NCI-H1105 (cell line): ENCODE measurements at places on chromosomes 7 and 10.

DNA sequence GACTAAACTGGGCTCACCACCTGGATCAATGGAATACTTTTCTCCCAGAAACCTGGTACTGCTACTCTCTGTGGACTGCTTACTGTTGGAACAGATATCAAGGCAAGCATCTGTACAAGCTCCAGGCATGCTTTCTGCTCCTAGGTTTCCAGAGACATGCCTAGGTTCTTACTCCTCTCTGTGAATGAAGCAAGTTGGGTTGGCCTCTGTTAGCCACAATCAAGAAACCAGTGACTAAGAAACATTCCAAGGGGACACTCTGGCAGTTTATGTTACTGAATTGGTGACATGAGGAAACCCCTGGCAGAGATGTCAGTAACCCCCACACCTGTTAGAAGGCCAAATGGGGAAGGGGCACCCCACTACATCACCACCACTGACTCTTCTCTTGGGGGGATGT lies 121.9 kb downstream of the GFRA1 start:
- no peak for DNase-seq

DNA sequence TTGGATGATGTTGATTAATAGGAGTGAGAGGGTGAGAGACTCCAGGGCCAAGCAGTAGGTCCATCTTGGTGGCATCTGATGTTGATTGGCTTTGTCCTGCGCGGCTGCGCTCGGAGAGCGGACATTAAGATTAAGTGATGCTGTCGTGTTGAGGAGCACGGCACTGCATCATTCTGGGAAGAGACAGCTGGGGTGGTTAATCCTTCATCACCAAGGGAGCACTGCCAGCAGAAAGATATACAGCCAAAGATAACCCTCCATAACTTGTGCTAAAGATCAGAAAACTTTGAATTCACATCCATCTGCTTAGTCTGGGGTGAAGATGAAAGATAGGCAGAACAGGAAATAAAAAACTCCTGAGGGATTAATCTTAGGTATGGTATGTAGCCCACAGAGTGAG lies 208.3 kb downstream of the LRMDA start:
- DNase-seq, result no peak

GRCh38 chr7:110592557-110592956 lies 498.4 kb upstream of the LRRN3 start:
- no peak for DNase-seq

DNA sequence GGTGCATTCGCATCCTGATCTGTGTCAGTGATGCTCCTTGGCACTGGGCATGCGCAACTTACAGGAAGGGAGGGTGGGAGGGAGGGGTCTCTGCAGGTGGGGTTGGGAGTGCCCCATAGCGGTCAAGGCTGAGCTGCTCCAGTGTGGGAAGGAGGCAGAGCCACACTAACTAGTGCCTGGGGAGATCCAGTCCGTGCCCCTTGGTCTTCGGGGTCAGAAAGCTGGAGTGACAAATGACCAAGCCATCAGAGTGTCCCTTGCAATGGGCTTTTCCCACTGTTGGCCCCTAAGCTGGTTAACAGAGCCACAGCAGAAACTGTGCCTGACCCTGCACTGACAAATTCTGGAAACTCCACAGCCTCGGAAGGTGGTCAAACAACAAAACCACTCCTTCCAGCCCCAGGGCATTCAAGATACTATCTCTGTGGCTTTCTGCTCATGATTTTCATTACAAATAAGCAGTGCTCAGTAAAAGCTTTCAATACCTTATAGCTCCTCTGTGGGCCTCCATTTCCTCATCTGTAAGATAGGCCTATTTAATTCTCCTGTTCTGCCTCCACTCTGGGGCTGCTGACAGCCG lies 138.1 kb upstream of the UNC5B start:
- no peak for DNase-seq

- no peak for DNase-seq
Measured at GRCh38 chr10:128180843-128181242, 54.6 kb upstream of the MKI67 start.

- DNase-seq, result no peak
Measured at GRCh38 chr7:39429421-39429820, 136.8 kb upstream of the YAE1 start.

DNA sequence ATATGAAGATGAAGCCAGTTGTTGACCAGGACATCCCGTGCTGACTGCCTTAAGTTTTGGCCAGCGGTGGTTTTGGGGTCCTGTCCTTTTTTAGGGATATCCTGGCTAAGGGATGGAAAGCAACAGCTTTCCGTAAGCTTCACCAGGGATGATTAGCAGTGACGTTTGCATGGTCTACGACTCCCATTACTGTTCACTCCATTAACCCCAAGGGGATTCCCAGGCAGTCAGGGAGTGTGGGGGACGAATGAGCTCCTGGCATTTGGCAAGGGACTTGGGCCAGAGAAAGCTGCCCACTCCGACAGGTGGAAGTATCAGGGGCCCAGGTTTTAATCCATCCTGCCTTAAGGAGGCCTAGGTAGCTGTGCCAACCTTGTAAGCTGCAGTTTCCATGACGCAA lies 66.8 kb downstream of the ITGB1 start:
- no peak for DNase-seq

- DNase-seq, result no peak
Measured at GRCh38 chr10:63921908-63922467, 400.8 kb downstream of the REEP3 start.

DNA sequence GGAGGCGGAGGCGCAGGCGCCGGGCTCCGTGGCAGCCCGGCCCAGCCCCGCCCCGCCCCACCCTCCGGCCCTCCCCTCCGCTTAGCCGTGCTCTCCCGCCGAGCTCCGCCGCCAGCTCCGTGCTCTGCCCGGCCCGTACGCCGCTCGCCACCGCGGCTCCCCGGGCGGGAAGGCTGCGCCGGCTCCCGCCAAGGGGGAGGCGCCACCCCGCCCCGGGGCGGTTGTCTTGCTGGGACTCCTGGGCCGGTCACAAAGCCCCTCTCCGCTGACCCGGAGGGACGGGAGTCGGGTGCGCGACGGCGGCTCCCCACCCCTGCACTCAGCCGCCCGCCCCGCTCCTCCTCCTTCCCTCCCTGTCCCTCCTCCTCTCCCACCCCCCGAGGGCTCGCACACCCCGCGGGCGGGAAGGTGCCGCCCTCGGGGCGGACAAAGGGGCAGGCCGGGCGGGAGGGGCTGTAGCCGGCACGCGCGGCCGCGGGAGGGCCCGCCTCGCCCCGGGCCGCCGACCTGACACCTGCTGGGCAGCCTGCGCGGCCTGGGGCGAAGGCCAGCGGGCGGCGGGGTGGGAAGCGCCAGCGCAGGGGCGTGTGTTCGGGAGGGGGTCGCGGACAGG lies 11.5 kb upstream of the SP8 start:
- peak; percentile 65 for DNase-seq

- DNase-seq, result no peak
Measured at GRCh38 chr10:22505911-22506685, 160.8 kb downstream of the SPAG6 start.

DNA sequence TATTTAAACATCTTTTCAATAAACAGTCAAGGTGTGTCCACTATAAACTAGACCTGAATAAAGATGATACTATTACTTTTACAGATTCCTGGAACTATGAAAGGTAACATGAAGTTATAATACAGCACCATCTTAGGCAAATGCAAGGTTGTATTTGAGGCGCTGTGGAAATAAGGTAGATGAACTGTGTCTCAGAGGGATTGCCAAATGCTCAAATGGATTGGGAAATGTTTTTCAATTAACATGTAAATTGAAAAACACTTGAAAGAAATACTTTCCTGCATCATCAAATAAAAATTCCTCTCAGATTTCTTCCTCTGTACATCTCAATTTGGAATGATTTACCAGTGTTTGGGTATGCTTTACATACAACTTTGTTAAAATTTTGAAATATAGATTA lies 139.4 kb downstream of the DKK1 start:
- DNase-seq, result no peak

DNA sequence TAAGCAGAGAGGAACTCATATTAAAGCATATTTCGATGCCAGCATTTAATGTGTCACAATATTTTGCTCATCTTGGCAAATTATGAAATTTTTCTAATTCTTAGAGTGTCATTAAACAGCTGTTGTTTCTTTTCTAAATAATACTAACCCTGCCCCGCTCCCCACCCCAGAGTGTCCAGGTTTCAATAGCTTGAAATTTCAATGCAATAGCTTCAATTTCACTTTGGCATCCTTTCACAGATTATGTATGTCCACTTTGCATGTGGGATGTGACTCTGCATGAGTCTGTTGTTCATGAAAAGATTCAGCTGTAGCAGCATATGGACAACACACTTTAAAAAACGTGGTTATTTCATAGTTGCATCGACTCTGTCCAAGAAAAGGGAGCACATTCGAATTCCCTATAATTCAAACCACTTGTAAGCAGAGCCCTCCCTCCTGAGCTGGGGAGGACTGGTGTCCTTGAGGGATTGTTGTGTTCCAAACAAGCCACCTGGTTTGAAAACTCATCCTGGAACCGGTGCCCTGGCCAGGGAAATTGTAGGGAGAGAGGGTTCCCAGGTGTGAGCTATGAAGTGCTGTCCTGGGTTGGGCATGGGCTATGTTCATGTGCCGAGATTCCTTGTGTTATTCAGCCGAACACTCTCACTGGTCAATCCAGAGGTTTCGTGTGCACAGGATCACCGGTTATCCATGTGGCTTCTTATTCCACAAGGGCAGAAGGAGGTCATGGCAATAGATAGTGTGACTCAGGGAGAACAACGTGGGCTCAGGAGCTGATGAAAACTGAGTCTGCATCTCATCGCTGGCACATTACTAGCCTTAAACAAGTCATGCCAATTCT lies 64.6 kb upstream of the CREB5 start:
- DNase-seq, result no peak

DNA sequence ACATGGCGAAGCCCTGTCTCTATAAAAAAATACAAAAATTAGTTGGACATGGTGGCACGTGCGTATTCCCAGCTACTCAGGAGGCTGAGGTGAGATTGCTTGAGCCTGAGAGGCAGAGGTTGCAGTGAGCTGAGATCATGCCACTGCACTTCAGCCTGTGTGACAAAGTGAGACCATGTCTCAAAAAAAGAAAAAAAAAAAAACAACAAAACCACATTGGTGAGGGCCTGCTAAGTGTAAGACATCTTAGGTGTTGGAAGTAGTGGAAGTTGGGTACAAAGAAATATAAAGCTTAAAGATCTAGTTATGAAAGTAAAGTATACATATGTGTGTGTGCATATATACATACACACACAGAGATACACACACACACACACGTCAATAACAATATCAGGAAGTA lies 228.0 kb downstream of the EXOC4 start:
- DNase-seq, result no peak

DNA sequence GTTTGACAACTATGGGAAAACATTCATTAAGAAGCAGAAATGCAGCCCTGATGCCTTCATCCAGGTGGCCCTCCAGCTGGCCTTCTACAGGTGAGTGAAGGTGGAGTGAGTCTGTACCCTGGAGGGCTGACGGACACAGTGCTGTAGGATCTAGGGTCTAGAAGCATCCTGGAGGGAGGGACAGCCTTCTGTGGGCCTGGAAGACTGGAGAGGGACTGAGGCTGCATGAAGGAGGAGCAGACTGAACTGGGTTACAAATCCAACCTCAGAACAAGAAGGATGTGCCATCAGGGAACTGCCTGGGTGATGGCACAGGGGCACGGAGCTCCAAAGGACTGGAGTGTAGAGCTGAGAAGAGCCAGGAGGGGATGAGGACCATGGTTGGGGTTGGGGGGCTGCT lies 27.5 kb upstream of the C10orf53 start:
- no peak for DNase-seq

- no peak for DNase-seq
Measured at GRCh38 chr10:33506838-33507661, 172.6 kb upstream of the NRP1 start.

DNA sequence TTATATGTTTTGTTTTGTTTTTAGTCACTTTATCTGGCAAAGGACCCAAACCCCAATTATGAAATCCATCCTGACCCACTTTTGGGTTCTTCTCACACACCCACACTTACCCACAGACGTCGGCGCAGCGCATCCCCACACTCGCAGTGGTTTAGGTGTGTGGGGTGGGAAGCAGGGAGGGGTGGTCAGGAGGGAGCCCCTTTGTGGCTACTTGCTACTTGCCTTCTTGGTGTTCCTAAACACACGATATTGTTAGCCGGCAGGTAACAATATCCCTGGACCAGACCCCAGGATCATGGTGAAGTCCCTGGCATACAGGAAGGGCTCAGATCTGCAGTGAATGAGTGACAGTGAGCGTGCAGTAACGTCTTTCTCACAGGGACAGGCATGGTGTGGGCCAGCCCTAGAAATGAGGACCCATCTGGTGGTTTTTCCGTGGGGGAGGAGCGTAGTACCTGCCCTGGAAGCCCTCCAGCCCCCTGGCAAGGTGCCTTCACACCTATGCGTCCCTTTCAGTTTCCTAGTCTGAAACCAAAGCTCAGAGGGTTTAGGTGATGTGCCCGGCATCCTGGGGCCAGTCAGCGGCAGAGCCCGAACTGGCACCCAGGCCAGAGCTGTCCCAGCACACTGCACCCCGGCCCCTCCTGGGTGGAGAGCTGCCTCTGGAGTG lies 4.4 kb downstream of the SPOCK2 start:
- no peak for DNase-seq

GRCh38 chr7:14842523-14842922 lies 60.0 kb downstream of the DGKB start:
- peak; percentile 28 for DNase-seq

- DNase-seq, result no peak
Measured at GRCh38 chr7:1049006-1049741, 4.8 kb downstream of the GPR146 start.

DNA sequence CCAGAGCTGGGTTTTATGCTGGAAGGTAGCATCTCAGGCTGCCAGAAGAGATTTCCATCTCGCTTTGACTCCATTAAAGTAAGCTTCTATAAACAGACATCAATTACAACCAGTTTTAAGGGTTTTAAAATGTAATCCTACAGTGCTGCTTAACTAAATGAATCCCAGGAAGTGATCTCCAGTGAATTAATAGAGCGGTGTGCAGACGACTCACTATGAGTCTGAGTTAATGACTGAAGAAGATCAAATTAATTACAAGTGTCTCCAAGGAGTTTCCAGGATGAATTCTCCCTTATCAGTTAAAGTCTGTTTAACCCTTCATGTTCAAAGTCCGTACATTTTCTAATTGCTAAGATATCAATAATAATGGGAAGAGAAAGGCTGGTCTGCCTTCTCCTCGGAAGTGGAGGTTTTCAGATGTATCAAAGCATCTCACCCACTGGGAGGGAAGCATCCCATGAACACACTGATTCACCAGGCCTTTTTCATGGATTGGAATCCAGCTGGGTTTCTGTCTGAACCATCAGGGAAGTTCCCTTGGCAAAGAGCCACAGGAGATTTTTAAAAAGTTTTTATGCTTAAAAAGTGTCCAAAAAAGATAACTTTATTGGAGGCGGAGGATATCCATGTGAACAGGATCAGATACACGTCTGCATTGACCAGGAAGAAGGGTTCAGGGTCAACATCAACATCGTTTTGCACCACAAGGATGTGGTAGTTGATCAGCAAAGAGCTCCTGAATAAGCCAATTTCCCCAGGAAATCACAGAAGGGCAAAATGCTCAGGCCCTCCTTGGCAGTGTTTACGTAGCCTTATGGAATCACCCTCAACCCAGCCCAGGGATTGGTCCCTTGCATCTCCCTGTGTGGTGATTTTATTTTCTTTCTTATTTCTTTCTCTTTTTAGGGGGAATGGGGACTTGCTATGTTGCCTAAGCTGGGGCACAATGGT lies 288.2 kb downstream of the POU6F2 start:
- no peak for DNase-seq

GRCh38 chr7:51213618-51214017 lies 103.0 kb downstream of the COBL start:
- DNase-seq, result no peak
